ENCODE measurements at places on chromosomes 2 and 18. TPM values are rescaled to one million over a fixed set of nuclear protein-coding genes. Genes with fewer than 3 reads are reported as not detected.

FAM161A gene
- 1.2 TPM for total RNA-seq

CSRNP3 gene
- 4.0 TPM for total RNA-seq

DNA sequence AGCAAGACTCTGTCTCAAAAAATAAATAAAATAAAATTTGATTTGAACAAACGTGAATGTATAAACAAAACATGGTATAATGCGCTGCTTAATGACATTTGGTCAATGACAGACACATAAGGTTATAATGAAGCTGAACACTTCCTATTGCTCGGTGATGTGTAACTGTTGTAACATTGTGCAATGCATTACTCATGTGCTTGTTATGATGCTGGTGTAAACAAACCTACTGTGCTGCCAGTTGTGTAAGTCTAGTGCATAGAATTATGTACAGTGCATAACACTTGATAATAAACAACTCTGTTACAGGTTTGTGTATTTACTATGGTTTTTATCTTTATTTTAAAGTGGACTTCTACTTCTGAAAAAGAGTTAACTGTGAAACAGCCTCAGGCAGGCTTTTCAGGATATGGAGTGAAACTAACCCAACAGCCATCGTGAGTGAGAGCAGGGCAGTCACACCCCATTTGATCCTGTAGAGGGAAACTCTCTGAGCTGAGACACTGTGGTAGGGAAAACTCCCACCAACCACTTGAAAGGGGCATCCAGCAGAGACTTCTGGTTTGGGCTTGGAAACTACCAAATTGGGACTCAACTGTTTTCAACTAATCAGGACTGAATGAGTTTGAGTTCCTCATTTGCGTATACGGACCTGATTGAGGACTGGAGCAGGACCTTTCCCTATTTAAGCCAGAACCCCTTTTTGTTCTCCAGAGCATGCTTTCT lies 8.7 kb upstream of the RPRD1A start:
- no peaks in the 10 kb centered on the region for H3K36me3 ChIP-seq
- no peaks in the 10 kb centered on the region for H3K4me1 ChIP-seq
- DNase-seq: no peak
- no peak overlapping the region for H3K4me3 ChIP-seq

DNA sequence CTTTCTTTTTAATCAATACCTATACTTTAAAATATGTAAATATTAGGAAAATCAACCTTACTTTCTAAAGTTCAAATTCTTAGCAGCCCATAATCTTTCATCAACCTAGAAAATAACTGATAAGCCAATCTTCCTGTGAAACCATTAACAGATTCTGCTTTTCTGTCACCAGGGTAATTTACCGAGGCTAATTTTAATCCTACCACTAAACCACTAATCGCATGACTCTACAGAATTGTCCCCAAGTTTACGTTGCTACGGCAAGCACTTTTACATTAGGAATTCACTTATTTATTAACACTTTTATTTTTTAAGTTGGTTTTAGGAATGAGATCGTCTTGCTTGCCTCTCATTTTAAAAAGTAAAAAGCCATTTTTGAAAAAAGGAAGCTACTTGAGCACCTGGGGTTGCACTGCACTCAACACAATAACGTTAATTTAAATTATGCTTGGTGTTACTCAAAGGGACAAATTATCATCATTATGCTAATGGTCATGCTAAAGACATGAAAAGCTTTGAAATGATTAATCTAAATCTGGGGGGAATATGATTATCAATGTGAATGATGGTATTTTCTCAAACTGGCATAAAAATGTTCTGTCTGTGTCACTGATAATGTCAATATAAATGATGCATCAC lies 10.2 kb downstream of the ZNF516 start:
- H3K4me3 ChIP-seq: no peak overlapping the region
- H3K27me3 ChIP-seq: no peaks in the 10 kb centered on the region
- peaks cover 22% of the 10 kb centered on the region for H3K4me1 ChIP-seq
- H3K27ac ChIP-seq: no peak overlapping the region

Data from left ventricle myocardium inferior (tissue), 1 donor.